ENCODE measurements at places on chromosomes 2 and 18. TPM values are rescaled to one million over a fixed set of nuclear protein-coding genes. Genes with fewer than 3 reads are reported as not detected.
A peak's percentile ranks its signal among the peaks of the same experiment; 100 is the strongest.

The RND3 gene
- total RNA-seq: 43.7 TPM

The FTCDNL1 gene
- 2.8 TPM for total RNA-seq

- no peak for DNase-seq
- H3K4me1 ChIP-seq: no peaks in the 10 kb centered on the region
- H3K4me3 ChIP-seq: no peak overlapping the region
These were observed 22.5 kb downstream of the TBR1 start for GRCh38 chr2:161438598-161438997.

- no peak overlapping the region for H3K4me3 ChIP-seq
- H3K27ac ChIP-seq: no peak overlapping the region
- peaks cover 43% of the 10 kb centered on the region for H3K36me3 ChIP-seq
- peak; percentile 12 for DNase-seq
These were observed 37.3 kb downstream of the PTCD3 start for GRCh38 chr2:86143307-86143706.

DNA sequence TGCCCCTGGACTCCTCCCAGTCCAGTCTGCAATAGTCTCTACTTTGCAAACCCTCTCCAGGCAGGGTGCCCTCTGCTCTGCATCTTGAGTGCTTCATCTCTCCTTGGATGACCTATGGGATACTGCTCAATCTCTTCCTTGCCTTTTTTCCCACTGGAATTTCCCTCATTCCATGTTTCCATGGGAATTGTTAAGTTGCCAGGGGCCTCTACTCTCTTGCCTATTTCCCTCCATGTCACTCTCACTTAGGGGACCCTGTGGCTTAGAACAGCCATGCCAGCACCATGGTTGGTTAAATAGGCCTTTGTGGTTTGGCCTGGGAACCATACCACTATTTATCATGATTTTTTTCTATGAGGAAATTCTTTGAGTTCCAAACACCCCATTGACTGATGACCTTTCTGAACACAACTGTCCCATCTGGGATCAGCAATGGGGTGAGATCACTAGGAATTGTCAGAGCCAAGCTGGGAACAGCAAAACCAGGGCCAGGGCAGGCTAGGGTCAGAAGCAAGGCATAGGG is 91.4 kb upstream of the RBMS1 start:
- H3K4me3 ChIP-seq: no peak overlapping the region
- no peaks in the 10 kb centered on the region for H3K27me3 ChIP-seq
- H3K36me3 ChIP-seq: no peaks in the 10 kb centered on the region
- no peak overlapping the region for H3K27ac ChIP-seq
- peaks cover 17% of the 10 kb centered on the region for H3K4me1 ChIP-seq

Measured in lung (tissue), 17 donors.